ENCODE measurements at places on chromosomes 7 and 10.

DNA sequence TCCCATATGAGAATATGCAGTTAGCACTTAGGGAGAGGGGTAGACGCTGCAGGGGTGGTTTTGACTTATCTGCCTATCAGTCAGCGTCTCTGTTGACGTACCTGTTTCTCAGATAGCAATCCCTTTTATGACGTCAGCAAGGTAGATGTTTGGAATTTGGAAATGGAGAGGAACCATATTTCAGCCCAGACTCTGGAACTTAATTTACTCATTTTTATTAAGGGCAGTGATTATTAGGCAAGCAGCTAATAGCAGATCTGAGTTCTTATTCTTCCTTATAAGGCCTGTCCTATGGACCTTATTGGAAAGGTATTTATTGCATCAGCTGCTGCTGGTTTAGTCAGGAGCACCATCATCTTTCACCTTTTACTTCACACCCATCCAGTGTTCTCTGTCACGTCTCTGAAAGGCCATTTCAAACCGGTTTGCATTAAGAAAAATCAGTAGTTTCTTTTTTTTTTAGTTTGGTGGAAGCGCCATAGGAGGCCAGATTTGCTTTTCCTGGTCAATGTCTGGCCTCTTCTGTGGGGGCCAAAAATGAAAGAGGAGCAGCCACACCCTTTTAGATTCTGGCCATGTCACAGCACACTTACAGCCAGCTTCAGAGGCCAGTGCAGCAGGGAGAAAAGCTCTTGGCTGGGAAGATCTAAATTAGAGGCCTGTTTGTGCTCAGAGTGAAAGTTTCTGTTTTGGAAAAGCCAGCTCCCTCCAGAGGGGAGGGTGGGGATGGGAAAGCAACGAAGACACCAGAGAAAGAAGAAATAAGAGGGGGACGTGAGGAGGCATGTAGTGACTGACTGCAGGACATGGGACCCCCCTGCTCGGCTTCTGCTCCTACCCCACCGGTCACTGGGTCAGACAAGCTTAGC is 146.3 kb downstream of the TCF7L2 start:
- DNase-seq, result peak; percentile 72

- DNase-seq, result no peak
Measured at GRCh38 chr10:43939389-43939938, 290.8 kb upstream of the ZNF32 start.

DNA sequence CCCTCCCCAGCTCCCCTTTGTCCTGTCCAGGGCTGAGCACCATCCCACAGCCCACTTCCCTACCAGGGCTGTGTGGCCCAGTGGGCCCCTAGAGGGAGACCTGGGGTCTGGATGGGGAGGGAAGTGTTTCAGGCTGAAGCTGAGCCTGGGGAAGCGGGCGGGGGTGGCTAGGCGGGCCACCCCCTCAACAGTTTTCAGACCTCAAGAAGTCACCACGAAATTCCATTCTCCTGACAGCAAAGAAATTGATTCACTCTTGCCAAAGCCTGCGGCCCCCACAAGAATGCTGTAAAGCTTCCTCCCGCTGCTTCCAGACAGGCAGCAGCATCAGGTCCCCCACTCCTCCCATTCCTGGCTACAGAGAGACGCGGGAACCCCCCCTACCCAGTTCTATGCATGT is 2.5 kb upstream of the LFNG start:
- DNase-seq, result peak; percentile 86

DNA sequence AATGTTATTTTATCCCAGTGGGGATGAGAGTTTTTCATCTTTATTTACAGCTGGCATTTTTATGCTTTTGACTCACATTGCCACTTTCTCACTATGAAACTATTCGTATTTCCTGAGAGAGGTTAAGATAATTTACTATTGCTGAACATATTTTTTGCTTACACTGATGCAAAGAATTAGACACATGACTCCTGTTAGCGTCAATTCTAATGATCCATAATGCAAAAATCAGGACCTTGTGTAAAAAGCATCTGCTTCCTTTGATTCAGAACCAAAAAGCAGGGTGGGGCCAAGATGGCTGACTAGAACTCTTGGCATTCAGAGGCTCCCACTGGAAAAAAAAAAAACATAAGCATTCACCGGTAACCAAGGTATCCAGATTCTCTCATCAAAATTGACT is 464.8 kb downstream of the SEMA3D start:
- DNase-seq, result no peak

- DNase-seq, result peak; percentile 74
Measured at GRCh38 chr10:80196270-80196949, 8.9 kb downstream of the ANXA11 start.

DNA sequence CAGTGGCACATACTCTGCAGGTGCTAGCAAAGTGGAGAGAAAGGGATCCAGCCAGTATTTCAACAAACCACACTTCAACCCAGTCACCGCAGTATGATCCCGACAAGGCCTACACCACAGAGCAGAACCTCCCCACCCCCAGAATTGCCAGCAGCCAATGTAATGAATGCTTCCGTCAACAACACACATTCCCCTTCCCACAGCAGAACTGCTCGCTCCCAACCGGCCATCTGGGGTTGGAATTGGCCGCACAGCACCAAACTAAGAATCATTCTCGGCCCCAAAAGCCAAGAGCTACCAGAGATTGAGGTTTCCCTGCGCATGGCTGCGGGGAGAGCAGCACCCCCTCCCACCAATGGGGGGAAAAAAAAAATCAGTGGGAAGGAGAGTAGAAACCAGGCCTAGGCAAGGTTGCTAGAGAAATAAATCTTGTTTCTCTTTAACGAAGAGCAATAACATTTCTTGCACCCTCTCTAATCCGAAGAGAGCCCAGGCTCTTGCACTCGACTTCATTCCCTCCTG is 1.1 kb downstream of the WASL start:
- peak; percentile 81 for DNase-seq

DNA sequence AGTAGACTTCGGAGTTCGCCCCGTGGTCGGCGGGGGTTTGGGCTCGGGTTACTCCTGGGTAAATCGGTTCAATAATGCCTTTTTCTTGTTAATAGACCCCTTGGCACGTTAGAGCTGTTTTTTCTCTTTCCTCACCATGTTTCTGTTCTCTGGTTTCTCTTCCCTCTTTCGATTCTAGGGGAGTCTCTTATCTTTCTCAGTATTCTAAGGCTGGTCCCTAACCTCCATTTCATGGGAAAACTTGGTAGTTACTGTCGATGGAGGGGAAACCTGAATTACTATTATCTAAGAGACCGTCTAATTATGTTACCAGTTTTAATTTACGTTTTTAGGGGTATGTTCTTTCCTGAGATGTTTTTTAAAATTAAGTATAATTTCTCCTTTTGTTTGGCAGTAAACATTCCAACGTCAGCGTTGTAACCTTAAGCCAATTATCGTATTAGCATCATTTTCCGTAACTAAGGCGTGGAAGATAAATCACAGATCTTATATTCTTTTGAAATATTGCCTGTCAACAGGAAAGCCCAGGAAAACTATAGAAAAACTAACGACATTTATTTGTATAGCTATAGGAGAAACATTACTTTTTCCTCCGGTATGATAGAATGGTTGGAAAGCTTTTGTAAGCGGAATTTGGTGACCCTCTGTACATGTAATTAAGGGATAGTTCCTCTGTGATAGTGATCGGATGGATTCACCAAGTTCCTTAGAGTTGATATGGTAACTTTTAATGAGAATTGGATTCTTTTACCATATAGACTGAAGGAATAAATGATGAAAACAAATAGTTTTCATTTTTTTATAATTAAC is 847 bp downstream of the BTAF1 start:
- DNase-seq, result no peak
